ENCODE measurements at places on chromosomes 1 and 21. TPM values are rescaled to one million over a fixed set of nuclear protein-coding genes. Genes with fewer than 3 reads are reported as not detected.
A peak's percentile ranks its signal among the peaks of the same experiment; 100 is the strongest.

DNA sequence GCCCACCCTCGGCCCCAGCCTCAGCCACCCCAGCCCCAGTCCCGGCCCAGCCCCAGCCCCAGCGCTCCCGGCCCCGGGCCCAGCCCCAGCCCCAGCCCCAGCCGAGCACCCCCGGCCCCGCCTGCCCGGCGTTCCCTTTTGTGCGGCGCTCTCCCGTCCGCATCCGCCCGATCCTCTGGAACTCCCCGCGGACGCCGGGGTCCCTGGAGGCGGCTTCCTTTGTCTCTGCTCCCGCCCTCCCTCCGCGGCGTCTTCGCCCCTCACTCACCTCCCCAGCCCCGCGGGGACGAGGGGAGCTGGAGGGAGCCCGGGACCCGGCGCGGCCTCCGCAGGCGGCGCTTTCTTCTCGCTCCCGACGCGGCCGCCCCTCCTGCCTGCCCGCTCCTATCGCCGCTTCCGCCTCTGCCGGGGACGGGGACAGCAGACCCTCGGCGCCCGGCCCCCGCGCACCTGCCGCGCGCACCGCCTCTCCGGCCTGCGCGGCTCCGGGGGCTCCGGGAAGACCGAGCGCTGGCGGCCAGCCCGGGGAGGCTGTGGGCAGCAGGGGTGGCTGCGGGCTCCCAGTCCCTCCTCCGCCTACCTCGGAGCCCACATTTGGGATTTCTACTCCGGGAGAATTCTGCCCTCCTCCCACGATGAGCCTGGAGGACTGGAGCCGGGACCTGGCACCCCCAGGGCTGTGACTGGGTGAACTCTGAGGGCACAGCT, 14.0 kb downstream of the AGRN start:
- H3K27ac ChIP-seq = no peak overlapping the region
- H3K36me3 ChIP-seq = no peaks in the 10 kb centered on the region
- H3K27me3 ChIP-seq = no peaks in the 10 kb centered on the region
- H3K4me3 ChIP-seq = peak overlapping the region; percentile 42
- H3K4me1 ChIP-seq = no peaks in the 10 kb centered on the region

GRCh38 chr1:1298861-1299685, 8.7 kb downstream of the ACAP3 start:
- no peak overlapping the region for H3K27ac ChIP-seq
- DNase-seq = no peak

DNA sequence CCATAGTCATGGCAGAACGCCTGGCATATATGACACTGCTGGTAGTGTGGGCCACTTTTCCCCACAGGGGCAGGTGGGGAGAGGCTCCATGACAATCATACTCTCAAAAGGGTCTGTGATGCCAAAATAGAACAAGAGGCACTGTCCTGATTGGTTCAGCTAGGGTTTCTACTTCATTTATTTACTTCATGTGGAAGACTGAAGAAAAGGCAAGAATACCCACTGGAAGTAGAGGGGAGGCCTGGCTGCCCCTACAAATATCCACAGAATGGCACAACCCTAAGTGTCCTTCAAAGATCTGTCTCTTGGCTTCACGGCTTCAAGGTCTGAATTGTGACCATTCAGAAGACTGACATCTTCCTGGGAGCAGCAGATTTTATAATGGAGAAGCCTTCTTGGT, 4.5 kb upstream of the SFT2D2 start:
- H3K4me3 ChIP-seq = no peak overlapping the region
- peaks cover 6% of the 10 kb centered on the region for H3K4me1 ChIP-seq
- no peak overlapping the region for H3K27ac ChIP-seq
- no peaks in the 10 kb centered on the region for H3K36me3 ChIP-seq
- H3K27me3 ChIP-seq = no peaks in the 10 kb centered on the region

DNA sequence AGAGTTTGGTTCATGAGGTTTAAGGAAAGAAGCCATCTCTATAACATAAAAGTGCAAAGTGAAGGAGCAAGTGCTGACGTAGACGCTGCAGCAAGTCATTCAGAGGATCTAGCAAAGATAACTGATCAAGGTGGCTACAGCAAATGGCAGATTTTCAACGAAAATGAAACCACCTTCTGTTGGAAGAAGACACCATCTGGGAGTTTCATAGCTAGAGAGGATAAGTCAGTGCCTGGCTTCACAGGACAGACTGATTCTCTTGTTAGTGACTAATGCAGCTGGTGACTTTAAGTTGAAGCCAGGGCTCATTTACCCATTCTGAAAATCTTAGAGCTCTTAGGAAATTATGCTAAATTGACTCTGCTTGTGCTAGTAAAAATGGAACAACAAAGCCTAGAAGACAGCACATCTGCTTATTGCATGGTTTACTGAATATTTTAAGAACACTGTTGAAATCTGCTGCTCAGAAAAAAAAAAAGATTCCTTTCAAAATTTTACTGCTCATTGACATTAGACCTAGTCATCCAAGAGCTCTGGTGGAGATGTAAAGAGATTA, 10.5 kb downstream of the MAEL start:
- H3K27ac ChIP-seq = no peak overlapping the region
- H3K4me3 ChIP-seq = no peak overlapping the region
- peaks cover 3% of the 10 kb centered on the region for H3K27me3 ChIP-seq
- H3K4me1 ChIP-seq = no peaks in the 10 kb centered on the region
- no peak for DNase-seq

DNA sequence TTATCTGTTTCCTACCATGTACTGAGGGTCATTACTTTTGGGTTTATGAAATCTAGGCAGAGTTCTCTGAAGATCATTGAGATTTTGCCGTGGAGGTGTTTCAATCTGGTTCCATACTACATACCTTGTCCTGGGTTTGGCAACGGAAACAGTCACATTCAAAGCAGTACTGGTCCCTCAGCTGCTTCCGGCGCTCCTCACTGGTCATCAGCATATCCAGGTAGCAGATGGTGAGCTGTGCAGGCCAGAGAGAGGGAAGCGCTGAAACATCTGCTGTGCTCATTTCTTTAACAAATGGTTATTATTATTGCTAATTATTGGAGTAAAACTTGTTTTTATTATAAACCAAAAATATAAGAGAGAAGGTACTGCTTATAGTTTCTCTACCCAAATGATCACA, 591.7 kb downstream of the SMYD3 start:
- H3K36me3 ChIP-seq = no peaks in the 10 kb centered on the region
- no peak for DNase-seq
- H3K27me3 ChIP-seq = no peaks in the 10 kb centered on the region
- H3K4me3 ChIP-seq = no peak overlapping the region

- no peak overlapping the region for H3K4me3 ChIP-seq
- DNase-seq = no peak
- no peak overlapping the region for H3K27ac ChIP-seq
- peaks cover 4% of the 10 kb centered on the region for H3K4me1 ChIP-seq
- no peaks in the 10 kb centered on the region for H3K27me3 ChIP-seq
Observed at GRCh38 chr1:41171266-41171874, 70.7 kb downstream of the SCMH1 start.

DNA sequence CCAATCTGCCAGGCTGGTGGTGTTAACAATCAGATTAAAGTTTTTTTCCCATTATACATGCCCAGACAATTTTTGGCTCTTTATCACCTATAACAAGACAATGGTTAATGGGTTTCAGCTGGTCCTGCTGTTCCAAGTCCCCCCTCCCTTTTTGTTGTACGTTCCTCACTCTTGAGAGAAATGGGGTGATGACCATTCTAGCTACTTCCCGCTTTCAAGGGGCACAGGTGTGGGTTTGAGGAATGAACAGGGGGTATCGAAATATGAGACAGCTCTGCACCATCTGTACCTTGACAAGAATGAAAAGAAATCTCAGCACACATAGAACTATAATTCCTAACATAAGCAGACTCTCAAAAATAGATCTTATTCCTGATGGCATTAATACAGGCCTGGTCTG, 326.8 kb downstream of the PTPRU start:
- no peak overlapping the region for H3K4me3 ChIP-seq
- H3K36me3 ChIP-seq = no peaks in the 10 kb centered on the region

GRCh38 chr1:156571261-156571852, 1.0 kb downstream of the IQGAP3 start:
- H3K4me1 ChIP-seq = peaks cover 3% of the 10 kb centered on the region
- no peak overlapping the region for H3K27ac ChIP-seq
- no peak overlapping the region for H3K4me3 ChIP-seq
- no peaks in the 10 kb centered on the region for H3K36me3 ChIP-seq
- no peaks in the 10 kb centered on the region for H3K27me3 ChIP-seq
- DNase-seq = no peak

DNA sequence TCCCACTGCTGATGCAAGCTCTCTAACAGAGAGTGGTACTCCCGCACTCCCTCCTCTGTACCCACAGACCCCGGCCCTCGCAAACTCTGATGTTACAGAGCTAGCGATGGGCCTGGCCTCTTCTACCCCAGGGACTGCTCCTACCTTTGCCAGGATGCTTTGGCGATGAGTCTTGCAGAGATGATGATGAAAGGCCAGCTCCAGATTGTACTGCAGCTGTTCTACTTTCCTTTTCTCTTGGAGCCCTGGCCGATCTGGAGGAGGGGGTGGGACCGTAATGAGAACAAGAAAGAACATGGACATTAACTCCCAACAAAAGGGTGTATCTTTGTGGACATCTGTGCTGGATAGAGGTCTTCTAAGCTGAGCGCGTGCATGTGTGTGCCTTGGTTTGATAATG, 6.0 kb upstream of the LINGO4 start:
- H3K27me3 ChIP-seq = no peaks in the 10 kb centered on the region
- no peak overlapping the region for H3K4me3 ChIP-seq
- H3K4me1 ChIP-seq = no peaks in the 10 kb centered on the region
- no peak overlapping the region for H3K27ac ChIP-seq
- DNase-seq = no peak

- no peak overlapping the region for H3K27ac ChIP-seq
- no peaks in the 10 kb centered on the region for H3K27me3 ChIP-seq
- no peak overlapping the region for H3K4me3 ChIP-seq
Observed at GRCh38 chr1:235147269-235147668, 13.8 kb downstream of the RBM34 start.

DNA sequence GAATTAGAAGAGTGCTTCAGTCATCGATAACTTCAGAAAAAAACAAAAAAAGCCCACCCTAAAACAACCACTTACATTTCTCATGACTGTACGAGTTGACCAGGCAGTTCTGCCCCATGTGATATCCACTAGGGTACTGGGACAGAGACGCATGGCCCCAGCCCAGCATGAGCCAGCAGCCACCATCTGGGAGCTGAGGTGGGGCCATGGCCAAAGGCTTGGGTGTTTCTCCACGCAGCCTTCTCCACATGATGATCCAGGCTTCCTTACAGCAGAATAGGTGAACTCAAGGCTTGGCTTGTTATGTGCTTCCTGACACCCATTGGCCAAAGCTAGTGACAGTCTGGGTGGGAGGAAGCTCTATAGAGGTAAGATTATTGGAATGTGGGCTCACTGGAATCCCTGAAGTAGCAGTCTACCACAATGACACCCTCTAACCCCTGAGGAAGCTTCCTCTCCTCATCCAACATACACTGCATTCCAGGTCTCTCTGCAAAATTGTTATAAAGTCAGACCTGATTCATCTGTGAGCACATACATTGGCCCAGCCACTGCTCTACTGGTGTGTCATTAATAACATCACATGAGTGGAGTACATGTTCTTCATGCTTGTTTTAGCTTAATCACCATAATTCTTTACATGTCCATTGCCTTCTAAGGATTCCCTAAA, 66.3 kb upstream of the NTPCR start:
- DNase-seq = no peak
- no peaks in the 10 kb centered on the region for H3K27me3 ChIP-seq
- H3K4me3 ChIP-seq = no peak overlapping the region
- H3K27ac ChIP-seq = no peak overlapping the region

DNA sequence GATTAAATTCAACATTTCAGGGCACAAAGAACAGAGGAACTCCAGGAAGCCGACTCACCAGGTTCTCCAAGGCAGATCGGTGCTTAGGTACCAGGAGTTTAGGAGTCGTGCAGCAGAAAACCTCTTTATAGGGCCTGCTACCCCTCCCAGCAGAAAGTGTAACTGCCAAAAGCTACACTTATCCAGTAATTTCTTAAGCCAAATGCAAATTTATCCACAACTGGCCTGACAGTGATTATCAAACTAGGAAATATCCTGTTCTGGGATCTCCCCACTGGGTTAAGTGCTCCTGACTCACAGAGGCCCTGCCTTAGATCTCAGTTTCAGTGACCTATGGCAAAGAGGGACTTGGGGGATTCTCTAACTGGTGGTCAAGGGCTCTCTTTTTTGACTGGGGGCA, at the start of gene SPRR2F:
TSS of gene SPRR2F (minus strand) at position 101 of the 400 bp plus-strand sequence. CDS start 783 bp downstream, outside the sequence.
- no peaks in the 10 kb centered on the region for H3K4me1 ChIP-seq
- DNase-seq = no peak

- DNase-seq = no peak
- H3K27ac ChIP-seq = no peak overlapping the region
- no peak overlapping the region for H3K4me3 ChIP-seq
- H3K4me1 ChIP-seq = no peaks in the 10 kb centered on the region
Observed at GRCh38 chr1:145906954-145907753, 2.7 kb downstream of the ITGA10 start.

GRCh38 chr1:91021686-91022517, at the start of gene ZNF644:
Gene ZNF644 (minus strand): TSS chr1:91022035. CDS start chr1:90982353, 39,682 bp downstream.
- H3K4me3 ChIP-seq = peak within 1 kb of the TSS; percentile 56
- DNase-seq = peak; percentile 95
- H3K27me3 ChIP-seq = no peaks in the 10 kb centered on the region
- peak within 1 kb of the TSS; percentile 95 for H3K27ac ChIP-seq
- H3K4me1 ChIP-seq = peaks cover 23% of the 10 kb centered on the region

GRCh38 chr1:166490437-166490991, 323.7 kb upstream of the FAM78B start:
- no peak overlapping the region for H3K27ac ChIP-seq
- no peak overlapping the region for H3K4me3 ChIP-seq
- H3K27me3 ChIP-seq = no peaks in the 10 kb centered on the region
- no peaks in the 10 kb centered on the region for H3K4me1 ChIP-seq
- no peaks in the 10 kb centered on the region for H3K36me3 ChIP-seq
- no peak for DNase-seq

The CYP4Z1 gene
- total RNA-seq = not detected

The EFNA3 gene
- total RNA-seq = 0.71 TPM

The WDR64 gene
- total RNA-seq = not detected

The CBR3 gene
- total RNA-seq = 0.16 TPM

The SELENBP1 gene
- 34.5 TPM for total RNA-seq

The FMO2 gene
- total RNA-seq = 6.8 TPM

The ENAH gene
- 62.8 TPM for total RNA-seq

All from pancreas (tissue), 10 donors.